Epithelial cell of umbilical artery (primary cell): ENCODE measurements at places on chromosomes 1 and 21. TPM values are rescaled to one million over a fixed set of nuclear protein-coding genes. Genes with fewer than 3 reads are reported as not detected.

Gene CSF3R
- total RNA-seq = not detected in 2 replicates

Gene PRAMEF20
- total RNA-seq = not detected in 2 replicates

Gene SLAMF7
- not detected in 2 replicates for total RNA-seq

Gene LIN9
- 6.2 and 7.8 TPM in 2 replicates for total RNA-seq

Gene PPIAL4G
- total RNA-seq = not detected in 2 replicates

Gene IGFN1
- under 0.01 and 0.15 TPM in 2 replicates for total RNA-seq

Gene SLAMF6
- total RNA-seq = not detected in 2 replicates

Gene TMEM269
- not detected in 2 replicates for total RNA-seq

Gene TMEM61
- total RNA-seq = not detected in 2 replicates

Gene TDRD10
- total RNA-seq = 1.5 and 3.2 TPM in 2 replicates

Gene FCRLA
- not detected in 2 replicates for total RNA-seq

Gene S100A16
- 470 and 513 TPM in 2 replicates for total RNA-seq

Gene PLA2G5
- total RNA-seq = 0.32 and 0.46 TPM in 2 replicates

Gene TEDDM1
- total RNA-seq = not detected in 2 replicates

Gene CLCN6
- total RNA-seq = 8.4 and 17.8 TPM in 2 replicates

Gene FCGR3A
- total RNA-seq = not detected in 2 replicates

Gene CLIC6
- not detected in 2 replicates for total RNA-seq

Gene HSD3B2
- total RNA-seq = not detected in 2 replicates

Gene LZIC
- 30.2 and 33.1 TPM in 2 replicates for total RNA-seq

Gene CALML6
- total RNA-seq = not detected in 2 replicates

Gene HSD11B1
- 0.32 and 0.61 TPM in 2 replicates for total RNA-seq

Gene CD1B
- total RNA-seq = not detected in 2 replicates

Gene LHX8
- not detected in 2 replicates for total RNA-seq

Gene RHD
- total RNA-seq = not detected in 2 replicates

Gene CD2
- total RNA-seq = not detected in 2 replicates

Gene TPM3
- 794 and 906 TPM in 2 replicates for total RNA-seq

Gene C1orf94
- not detected in 2 replicates for total RNA-seq

Gene FAM72C
- 0.65 and 1.2 TPM in 2 replicates for total RNA-seq

Gene CACNA1E
- total RNA-seq = not detected in 2 replicates

Gene CR1
- not detected in 2 replicates for total RNA-seq

Gene KRTAP12-4
- not detected in 2 replicates for total RNA-seq

Gene SIPA1L2
- 22.6 and 28.6 TPM in 2 replicates for total RNA-seq
